ENCODE measurements at places on chromosomes 7 and 10.

GRCh38 chr7:2000153-2000687 lies 232.5 kb downstream of the MAD1L1 start:
- DNase-seq = no peak

DNA sequence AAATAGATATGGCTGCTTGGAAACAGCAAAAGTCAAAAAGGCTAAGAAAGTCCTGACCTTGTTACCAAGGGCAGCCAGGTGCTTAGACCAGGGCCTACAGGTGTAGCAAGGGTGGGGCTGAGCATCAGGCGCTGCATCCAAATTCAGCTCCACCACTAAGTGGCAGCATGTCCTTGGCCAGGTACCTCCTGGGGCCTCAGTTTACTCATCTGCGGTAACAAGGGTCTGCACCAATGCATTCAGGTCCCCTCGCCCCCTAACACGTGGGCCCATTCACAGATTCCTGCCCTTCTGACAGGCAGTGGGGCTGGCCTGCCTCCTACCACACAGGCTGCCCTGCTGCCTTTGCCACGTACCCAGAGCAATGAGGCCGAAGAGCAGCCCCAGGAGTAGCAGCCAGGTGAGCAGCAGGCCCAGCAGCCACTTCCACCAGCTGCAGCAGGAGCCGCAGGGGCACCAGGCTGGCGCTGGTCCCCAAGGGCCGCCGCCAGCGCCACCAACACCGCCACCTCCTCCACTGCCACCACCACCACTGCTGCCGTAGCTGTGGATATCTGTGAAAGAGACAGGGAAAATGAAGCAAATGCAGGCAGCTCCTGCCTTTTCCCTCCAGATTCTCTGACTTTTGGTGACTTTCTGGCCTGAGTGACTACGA lies 28.9 kb downstream of the COL17A1 start:
- DNase-seq = no peak

DNA sequence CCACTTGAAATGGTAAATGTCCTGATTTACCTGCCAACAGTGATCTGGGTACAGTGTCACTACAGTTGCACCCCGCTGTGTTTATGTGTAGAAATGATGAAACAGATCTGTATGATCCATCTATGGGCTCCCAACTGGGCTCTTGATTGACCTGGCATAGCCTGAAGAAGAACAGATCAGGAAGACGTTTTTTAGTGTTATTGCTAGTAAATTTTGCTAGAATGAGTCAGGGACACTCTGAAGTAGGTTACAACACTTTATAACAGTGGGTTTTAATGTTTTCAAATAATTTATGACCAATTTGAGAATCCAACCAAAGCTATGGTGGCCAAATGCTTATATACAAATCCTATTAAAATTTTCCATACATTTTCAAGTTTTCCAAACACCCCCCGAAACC lies 110.3 kb downstream of the DKK1 start:
- DNase-seq = no peak

GRCh38 chr7:107386548-107387102 lies 83.2 kb upstream of the GPR22 start:
- DNase-seq = no peak

DNA sequence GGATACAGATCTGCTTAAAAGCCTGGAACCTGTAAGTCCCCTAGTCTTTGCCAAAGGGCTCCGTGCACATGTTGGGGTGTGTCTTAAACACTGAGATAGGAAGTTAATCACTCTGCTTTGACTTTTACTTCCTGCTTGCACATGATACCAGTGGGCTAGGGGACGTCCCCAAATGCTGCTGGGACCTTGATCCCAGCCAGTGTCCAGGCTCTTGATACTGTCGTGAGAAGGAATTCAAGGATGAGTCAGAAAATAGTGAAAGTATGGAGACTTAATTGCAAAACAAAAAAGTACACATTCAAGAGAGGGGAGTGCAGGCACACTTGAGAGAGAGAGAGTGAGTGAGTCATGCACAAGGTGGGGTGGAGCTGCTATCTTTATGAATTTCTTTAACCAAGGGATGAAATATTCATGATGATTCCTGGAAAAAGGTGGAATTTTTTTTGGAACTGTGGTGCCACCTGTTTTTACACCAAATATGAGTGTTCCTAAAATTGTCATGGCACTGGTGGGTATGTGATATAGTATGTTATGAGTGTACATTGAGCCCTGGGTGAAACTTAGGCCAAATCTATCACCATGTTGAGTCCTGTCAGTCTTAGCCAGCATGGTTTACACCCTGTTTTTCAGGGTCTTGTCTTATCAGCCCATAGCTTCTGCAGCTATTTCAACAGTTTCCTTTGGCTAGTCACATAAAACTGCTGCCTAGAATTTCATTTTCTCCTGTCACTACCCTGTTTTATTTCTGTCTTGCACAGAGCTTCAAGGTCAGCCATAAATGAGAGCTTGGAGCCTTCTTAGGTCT lies 88.3 kb upstream of the CYP26C1 start:
- peak; percentile 3 for DNase-seq

DNA sequence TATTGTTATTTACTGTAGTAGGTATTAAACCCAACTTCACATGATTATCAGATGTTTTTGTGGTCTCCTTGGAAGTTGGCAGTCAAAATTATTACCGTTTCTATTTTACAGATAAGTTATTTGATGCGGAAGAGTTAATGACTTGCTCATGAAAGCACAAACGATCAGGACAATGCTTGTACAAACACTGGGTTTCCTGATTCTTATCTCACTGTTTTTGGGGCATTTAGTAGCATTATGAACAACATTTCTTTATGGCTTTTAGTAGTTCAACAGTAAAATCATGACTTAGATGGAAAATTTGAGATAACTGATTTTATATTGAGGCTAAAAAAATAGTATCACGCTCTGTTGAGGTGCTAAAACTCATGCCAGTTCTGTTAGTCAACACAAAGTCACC lies 361.5 kb upstream of the MBL2 start:
- no peak for DNase-seq

- DNase-seq = peak; percentile 61
Observed at GRCh38 chr10:24901686-24902399, 50.6 kb downstream of the PRTFDC1 start.

- DNase-seq = no peak
Observed at GRCh38 chr7:137949416-137950262, 52.2 kb downstream of the CREB3L2 start.

DNA sequence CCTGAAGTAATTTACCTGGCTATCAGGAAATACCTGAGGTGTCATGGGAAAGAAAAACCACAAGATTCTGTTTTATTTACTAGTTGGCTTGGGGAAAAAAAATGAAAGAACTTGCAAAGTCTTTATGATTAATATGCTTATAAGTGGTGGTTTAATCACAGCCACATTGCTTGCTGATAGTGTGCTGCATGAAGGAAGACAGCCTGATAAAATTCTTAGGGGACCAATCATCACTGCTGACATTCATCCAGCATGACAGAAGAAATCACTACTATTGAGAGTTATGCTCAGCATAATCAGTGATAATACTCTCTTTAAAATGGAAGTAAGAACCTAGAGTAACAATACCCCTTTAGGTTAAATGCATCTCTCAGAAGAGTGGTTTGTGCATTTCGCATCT lies 150.2 kb upstream of the LRRN3 start:
- no peak for DNase-seq

DNA sequence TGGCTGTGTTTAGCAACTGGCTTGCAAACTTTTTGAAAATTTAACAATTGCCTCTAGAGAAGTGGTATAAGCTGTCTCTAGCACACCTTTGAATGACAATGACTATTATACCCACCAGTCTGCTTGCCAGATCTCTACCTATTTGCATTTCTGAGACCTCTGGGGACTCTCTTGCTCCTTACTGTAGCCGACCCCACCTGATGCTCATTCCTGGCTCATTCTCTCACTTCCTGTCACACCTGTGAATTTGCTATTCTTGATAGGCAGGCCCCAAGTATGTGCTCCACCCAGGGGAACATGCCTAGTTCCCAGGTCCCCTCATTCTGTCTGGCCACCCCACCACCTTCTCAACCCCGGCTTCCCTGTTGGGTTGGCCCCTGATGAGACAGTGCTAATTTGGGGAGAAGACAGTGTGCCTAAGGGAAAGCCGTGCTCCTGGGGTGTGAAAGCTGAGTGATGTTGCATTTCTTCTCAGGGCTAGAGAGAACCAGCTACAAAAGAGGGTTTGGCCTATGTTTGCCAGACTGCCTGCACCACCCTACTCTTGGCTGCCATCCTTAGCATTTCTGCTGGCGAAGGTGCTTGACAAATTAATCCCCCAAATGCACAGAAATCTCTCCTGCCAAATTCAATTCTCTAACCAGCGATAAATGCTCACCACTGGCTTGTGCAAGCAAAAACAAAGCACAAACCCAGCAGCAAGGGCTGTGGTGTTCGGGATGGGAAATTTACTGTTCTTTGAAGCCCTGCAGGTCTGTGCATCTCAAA lies 138.2 kb downstream of the RPS24 start:
- DNase-seq = no peak

DNA sequence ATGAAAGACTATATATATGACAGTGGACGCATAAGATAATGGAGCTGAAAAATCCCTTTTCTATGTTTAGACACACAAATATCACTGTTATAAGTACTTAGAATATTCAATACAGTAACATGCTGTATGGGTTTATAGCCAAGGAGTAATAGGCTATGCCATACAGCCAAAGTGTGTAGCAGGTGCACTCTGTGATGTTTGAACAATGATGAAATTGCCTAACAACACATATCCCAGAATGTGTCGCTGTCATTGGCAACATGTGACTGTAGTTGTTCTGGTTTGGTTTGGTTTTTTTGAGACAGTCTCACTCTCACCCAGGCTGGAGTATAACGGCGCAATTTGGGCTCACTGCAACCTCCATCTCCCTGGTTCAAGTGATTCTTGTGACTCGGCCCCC lies 26.1 kb downstream of the NOM1 start:
- DNase-seq = no peak

DNA sequence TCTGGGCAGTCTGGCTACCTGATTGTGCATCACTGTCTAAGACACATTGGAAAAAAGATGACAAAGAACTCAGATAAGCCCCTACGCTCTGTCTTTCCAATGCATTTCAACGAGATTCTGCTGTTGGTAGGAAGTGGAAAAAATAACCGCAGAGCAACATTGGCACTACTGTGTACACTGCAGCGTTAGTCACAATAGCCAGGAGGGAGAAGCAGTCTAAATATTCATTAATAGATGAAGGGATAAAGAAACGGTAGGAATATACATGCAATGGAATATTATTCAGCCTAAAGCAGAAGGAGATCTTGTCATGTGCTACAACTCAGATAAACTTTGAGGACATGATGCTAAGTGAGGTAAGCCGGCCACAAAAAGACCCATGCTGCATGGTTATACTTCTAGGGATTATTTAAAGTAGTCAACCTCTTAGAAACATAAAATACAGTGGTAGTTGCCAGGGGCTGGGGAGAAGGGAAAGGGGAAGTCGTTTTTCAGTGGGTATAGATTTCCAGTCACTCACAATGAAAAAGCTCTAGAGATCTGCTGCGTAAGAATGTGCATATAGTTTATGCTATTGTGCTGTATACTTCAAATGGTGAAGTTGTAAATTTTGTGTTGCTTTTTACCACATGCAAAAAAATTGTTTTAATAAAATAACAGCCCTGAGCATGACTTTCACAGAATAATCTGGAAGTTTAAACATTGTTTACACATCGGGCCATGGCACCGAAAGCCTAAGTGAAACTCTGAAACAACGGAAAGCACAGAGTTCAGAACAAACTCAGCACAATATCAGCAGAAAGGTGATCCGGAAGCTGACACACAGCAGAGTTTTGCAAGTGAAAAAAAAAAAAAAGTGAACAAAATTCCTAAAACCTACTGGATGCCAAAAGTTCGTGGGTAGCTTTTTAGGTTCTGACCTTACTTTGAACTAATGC lies 40.1 kb downstream of the ELMO1 start:
- no peak for DNase-seq

GRCh38 chr10:94757916-94758315 lies 4.6 kb upstream of the CYP2C19 start:
- no peak for DNase-seq

DNA sequence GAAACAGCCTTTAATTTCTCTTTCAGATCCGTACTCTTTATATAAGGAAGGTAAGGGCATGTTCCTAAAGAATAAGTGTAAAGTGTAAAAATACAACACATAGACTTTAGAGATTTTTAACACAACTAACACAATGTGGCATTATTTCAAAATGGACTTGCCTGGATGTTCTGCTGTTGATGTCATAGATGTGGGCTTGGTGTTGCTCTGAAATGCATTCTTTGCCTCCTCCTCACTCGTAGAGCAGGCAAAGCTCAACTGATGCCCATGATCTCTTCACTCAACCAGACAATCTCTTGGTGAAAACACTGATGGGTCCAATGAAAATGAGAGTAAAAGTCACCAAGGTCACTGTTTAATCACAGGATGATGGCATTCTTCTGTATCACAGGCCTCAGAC lies 174.2 kb upstream of the TCERG1L start:
- no peak for DNase-seq

- DNase-seq = no peak
Observed at GRCh38 chr10:14751921-14752320, 22.8 kb downstream of the FAM107B start.

DNA sequence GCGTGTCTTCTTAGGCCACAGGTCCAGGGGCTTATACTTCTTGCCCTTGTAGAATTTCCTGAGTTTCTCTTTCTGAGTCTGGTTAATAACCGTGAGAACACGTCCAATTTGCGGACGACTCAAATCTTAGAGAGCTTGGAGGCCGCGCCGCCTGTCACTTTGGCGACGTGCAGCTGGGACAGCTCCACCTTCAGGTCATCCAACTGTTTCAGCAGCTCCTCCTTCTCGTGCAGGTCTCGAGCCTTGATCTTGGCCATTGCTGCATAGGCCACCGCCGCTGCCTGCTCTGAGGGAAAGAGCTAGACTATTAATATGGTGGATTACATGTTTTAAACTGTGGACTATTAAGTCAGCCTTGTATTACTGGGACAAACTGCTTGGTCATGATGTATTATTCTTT lies 26.9 kb downstream of the EVX1 start:
- DNase-seq = no peak

DNA sequence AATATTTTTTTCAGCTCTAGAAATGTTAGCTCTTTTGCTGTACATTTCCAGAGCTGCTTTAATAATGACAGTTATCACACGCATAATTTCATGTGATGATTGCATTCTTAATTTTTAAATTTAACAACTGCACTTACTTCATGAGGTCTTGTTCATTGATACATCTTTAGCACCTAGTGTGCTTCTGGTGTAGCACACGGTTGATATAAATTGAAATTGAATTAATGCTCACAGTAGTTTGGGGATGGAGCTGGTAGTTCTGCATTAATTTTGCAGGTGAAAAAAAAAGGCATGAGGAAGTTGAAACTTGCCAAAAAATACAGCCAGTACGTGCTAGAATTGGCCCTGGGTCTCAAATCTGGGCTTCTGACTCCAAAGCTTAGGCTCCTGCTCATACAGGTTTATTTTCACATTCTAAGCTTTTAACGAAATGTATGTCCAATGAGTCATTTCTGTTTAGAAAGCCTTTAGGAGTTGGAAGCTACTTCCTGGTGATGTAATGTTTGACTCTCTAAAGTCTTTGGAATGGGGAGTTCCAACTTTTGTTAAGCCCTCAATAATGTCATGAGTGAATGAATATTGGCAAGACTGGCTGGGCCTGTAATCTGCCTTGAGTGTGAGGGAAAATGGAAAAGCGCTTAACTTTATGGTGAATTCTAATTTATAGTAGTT lies 62.5 kb downstream of the DAGLB start:
- DNase-seq = no peak

All from putamen (tissue), 1 donor.